HepG2 (cell line): ENCODE measurements at places on chromosomes 4 and X.

GRCh38 chr4:189098932-189099696 lies 841.6 kb upstream of the FRG1 start:
- DNase-seq, result no peak

GRCh38 chrX:45007598-45007997 lies 134.6 kb downstream of the KDM6A start:
- no peak for DNase-seq

DNA sequence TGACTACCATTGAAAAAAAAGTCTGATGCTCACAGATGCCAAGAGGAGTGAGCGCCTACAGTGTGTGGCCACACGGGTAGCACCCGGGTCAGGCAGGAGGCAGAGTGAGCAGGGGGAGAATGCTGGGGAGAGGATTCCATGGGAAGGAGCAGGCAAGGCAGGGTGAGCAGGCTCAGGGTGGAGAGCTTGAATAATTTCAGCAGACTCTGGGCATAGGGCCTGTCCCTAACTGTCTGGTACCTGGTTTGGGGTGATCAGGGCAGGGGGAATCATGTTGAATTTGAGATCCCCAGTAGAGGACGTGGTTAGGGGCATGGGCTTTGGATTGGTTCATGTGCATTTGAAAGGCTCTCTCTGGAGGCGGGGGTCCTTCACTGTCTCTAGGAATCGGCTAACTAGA lies 51.2 kb upstream of the TLR3 start:
- DNase-seq, result no peak

- no peak for DNase-seq
Observed at GRCh38 chr4:155391932-155392331, 15.2 kb upstream of the MAP9 start.

GRCh38 chr4:102299354-102300107 lies 45.8 kb downstream of the SLC39A8 start:
- peak; percentile 21 for DNase-seq

- DNase-seq, result peak; percentile 73
Observed at GRCh38 chr4:94412658-94413038, 39.1 kb upstream of the PDLIM5 start.

- DNase-seq, result no peak
Observed at GRCh38 chrX:45571453-45571852, 370.8 kb upstream of the DIPK2B start.

- DNase-seq, result no peak
Observed at GRCh38 chrX:40155589-40156469, 58.1 kb upstream of the BCOR start.

DNA sequence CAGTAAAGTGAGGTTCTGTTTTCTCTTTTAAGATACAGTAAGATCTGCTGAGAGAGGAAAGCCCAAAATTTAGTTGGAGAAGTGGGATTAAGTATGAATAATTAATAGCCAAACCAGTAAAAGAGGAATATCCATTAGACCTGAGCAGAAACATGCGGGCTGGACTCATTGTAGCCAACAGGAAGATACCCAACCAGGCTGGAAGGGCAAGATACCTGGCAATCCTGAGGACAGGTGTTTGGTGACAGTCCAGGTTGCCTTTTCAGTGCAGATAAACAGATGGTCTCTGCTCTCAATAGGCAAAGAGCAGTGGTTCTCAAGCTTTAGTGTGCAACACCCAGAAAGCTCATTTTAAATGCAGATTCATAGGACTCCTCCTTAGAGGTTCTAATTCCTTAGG lies 980.8 kb upstream of the GRID2 start:
- no peak for DNase-seq

- no peak for DNase-seq
Observed at GRCh38 chr4:44725726-44726037, 674 bp downstream of the GNPDA2 start.

DNA sequence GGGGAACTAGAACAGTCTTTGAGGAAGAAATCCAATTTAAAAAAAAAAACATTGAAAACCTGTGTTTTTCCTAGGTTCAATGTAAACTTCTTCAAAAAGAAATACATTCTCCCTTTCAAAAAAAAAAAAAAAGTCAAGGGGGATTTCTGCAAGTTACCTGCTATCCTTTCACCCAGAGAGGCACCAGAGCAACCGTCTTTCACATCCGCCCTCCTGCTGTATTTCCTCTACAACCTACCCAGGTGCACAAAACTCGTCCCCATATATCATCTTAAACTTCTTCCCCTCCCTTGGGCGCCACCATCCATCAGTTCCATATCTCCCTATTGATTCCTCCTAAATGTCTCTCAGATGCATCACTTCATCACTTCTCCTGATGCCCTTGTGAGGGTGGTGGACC lies 74.5 kb downstream of the NR3C2 start:
- no peak for DNase-seq

- DNase-seq, result no peak
Observed at GRCh38 chr4:45353161-45353560, 626.8 kb upstream of the GNPDA2 start.

DNA sequence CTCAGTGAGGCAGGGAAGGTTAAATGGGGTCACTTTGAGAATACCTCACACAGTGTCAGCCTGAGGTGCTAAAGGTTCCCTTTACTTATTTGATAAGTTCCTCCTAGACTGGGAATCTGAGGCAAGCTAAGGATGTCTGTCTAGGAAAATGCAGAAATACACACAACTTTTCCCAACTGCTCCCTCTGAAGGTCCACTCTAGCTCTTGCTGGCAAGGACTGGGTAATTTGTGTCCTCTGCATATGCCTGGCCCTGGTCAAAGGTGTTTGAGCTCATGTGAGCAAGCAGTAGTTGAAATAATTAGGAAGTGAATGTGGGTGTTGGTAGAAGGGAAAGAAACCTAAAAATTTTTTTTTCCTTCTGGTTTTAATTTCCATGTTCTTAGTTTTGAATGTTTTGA lies 21.3 kb downstream of the TXLNG start:
- DNase-seq, result no peak

DNA sequence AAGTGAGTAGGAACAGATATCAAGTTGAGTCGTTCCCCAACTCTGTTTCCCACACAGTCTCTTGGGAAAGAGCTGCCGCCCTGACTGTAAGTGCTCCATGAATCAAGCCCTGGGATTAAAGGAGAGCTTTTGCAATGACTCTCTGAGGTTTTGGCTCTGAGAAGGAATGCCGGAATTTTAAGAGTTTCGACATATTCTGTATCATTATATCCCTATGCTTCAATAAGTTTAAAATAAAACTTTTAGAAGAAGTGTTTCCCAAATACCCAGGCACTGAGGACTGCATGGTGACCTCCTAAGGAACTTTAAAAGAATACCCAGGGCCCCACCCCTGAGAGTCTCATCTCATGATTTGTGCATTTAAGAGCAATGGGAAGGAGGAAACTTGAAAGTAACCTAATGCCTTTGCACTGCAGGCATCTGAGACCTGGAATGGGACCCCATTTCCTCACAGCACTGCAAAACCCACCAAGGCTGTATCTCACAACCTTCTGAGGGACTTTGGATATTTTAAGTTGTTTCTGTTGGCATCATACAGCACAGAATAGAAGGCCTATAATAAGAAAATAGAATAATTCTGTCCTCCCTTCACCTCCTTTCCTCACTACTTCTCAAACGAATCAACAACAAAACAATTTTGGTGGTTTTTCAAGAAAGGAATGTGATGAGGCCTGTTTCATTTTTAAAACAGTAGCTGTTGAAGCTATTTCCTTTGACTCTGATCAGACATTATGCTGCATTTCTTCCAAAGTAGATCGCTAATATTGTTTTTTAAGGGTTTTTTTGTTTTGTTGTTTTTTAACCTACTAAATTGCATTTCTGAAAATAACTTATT lies 121.2 kb downstream of the GASK1B start:
- no peak for DNase-seq

GRCh38 chrX:130139474-130140201 lies 26.0 kb downstream of the AIFM1 start:
- DNase-seq, result no peak

DNA sequence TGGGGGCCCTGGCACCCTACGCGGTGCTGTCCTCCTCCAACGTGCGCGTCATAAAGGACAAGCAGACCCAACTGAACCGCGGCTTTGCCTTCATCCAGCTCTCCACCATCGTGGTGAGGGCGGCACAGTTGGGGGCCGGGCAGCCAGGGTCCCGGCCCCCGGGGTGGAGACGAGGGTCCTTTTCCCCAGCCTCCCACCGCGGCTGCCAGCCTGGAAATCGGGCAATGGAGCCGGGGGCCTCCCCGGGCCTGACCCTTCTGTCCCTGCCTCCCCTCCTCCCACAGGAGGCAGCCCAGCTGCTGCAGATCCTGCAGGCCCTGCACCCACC lies 13.7 kb upstream of the UBA1 start:
- no peak for DNase-seq

GRCh38 chr4:146522869-146523205 lies 1.1 kb upstream of the SLC10A7 start:
- peak; percentile 8 for DNase-seq

GRCh38 chr4:122847931-122848330 lies 21.3 kb downstream of the FGF2 start:
- DNase-seq, result no peak

GRCh38 chr4:81471298-81471587 lies 464 bp downstream of the RASGEF1B start:
- DNase-seq, result no peak
